ENCODE measurements at places on chromosomes 11 and 22.

- no peak for DNase-seq
These were observed 12.2 kb upstream of the MMP12 start for GRCh38 chr11:102886999-102887398.

- DNase-seq = no peak
These were observed 13.1 kb upstream of the ARSA start for GRCh38 chr22:50640857-50641647.

DNA sequence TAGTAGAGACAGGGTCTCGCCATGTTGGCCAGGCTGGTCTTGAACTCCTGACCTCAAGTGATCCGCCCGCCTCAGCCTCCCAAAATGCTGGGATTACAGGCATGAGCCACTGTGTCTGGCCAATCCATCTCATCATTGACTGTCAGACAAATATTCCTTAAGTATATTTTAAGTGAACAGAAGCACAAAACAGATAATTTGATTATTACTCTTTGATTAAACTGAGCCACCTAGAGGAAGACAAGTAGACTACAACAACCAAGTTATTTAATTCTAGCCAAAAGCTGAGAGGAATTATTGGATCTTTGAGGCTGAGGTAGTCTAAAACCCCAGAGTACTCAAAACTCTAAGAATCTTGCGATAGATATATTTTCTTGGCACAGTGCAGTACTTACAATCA lies 1.2 kb downstream of the ACRV1 start:
- no peak for DNase-seq

GRCh38 chr22:45584121-45584570 lies 81.5 kb downstream of the FBLN1 start:
- DNase-seq = no peak

DNA sequence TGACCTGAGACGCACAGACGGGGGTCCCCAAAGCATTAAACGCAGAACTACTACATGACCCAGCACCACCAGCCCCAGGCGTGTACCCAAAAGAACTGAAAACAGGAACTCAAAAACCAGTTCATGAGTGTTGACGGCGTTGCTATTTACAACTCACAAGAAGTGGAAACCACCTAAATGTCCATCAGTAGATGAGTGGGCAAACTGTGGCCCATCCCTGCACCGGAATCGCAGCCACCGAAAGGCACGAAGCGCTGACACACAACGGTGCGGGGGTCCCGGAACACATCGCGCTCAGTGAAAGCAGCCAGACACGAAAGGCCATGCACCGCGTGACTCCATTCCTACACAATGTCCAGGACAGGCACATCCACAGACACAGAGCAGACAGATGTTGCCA lies 79.2 kb downstream of the TRMU start:
- no peak for DNase-seq

GRCh38 chr11:132058211-132058772 lies 687.9 kb downstream of the NTM start:
- DNase-seq = no peak

GRCh38 chr11:105609341-105609781 lies 512 bp upstream of the GRIA4 start:
- no peak for DNase-seq

All from activated CD4-positive, alpha-beta T cell treated with anti-CD3 and anti-CD28 coated beads, Interleukin-2, amount 50 U/mL, for 24 hours (primary cell).